ENCODE measurements at places on chromosomes 3 and 15.
A peak's percentile ranks its signal among the peaks of the same experiment; 100 is the strongest.

GRCh38 chr3:32391643-32392535 lies at the start of gene CMTM7:
TSS of gene CMTM7 (plus strand) at chr3:32391853. CDS start at chr3:32391907, 54 bp downstream.
- H3K4me1 ChIP-seq = no peaks in the 10 kb centered on the region
- peak within 1 kb of the TSS; percentile 64 for H3K27ac ChIP-seq
- DNase-seq = peak; percentile 89
- H3K27me3 ChIP-seq = peaks cover 47% of the 10 kb centered on the region
- peak within 1 kb of the TSS; percentile 75 for H3K4me3 ChIP-seq

DNA sequence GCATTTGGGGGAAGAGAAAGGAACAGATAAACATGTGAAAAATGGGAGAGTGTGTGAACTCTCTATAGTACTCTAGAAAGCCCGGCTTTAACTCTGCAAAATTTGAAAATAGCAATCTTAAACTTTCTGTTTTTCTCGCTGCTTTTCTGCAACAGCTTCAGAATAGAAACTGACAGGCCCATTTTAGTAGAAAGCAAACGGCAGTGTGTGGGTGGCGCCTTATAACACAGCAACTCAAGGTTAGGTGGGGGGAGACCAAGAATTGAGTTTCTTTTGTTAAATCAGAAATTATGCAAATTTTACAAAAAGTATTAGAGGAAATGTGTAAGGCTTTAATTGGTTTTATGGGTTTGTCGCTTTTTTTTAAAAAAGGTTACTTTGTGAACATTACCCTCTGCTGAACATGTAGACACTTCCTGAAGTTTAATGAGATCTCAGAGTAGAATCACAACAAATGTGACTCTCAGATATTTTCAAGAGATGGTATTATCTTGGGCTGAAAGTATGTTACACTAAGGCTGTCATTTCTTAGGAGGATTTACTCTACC lies 107.0 kb downstream of the PTPRG start:
- no peak for DNase-seq
- H3K4me3 ChIP-seq = no peak overlapping the region
- no peaks in the 10 kb centered on the region for H3K27me3 ChIP-seq
- peaks cover 10% of the 10 kb centered on the region for H3K4me1 ChIP-seq
- H3K36me3 ChIP-seq = no peaks in the 10 kb centered on the region
- H3K27ac ChIP-seq = no peak overlapping the region

GRCh38 chr3:58688574-58688973 lies 22.0 kb upstream of the FAM3D start:
- H3K27me3 ChIP-seq = no peaks in the 10 kb centered on the region
- H3K4me1 ChIP-seq = no peaks in the 10 kb centered on the region
- no peaks in the 10 kb centered on the region for H3K36me3 ChIP-seq

GRCh38 chr3:29156086-29156715 lies 124.7 kb upstream of the RBMS3 start:
- no peaks in the 10 kb centered on the region for H3K36me3 ChIP-seq
- no peak overlapping the region for H3K4me3 ChIP-seq
- no peaks in the 10 kb centered on the region for H3K4me1 ChIP-seq
